ENCODE measurements at places on chromosomes 13 and 19. TPM values are rescaled to one million over a fixed set of nuclear protein-coding genes. Genes with fewer than 3 reads are reported as not detected.

- DNase-seq, result no peak
- H3K36me3 ChIP-seq, result no peaks in the 10 kb centered on the region
- no peaks in the 10 kb centered on the region for H3K4me1 ChIP-seq
- no peak overlapping the region for H3K27ac ChIP-seq
- no peak overlapping the region for H3K4me3 ChIP-seq
- H3K27me3 ChIP-seq, result no peaks in the 10 kb centered on the region
These were observed 1484.6 kb downstream of the OLFM4 start for GRCh38 chr13:54513254-54513653.

GRCh38 chr19:39078436-39079200 lies 5.5 kb upstream of the ACP7 start:
- DNase-seq, result no peak
- no peaks in the 10 kb centered on the region for H3K27me3 ChIP-seq
- no peak overlapping the region for H3K27ac ChIP-seq
- H3K4me1 ChIP-seq, result no peaks in the 10 kb centered on the region

DNA sequence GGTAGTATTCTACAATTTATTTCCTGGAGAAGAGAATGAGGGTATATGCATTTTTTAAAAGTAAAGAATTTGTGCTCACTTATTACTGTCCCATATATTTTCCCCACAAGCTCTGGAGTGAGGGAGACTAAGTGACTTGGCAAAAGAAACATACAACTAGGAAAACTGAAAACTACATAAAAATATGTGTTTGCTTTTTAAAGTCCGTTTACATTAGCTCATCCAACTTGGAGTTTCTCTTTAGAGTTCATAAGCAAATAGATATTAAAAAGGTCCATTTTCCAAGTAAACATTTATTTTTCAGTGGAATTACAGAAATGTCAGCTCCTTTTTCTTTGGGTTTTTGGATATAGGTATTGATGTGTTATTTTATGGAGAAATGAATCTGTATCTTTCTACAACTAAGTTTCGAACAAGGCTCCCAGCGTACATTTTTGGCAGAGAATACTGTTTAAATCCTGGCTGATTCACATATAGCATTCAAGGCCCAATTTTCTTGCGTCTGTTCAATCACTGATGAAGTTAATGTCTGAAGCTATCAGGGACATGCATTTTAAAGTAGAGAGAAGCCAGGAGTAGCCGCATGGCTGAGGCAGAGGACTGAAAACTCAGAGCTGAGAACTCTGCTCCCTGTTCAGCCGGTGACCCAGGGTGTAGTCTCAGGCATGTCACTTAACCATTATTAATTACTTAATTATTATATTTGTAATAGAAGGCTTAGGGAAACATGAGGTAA lies 729.4 kb downstream of the EFNB2 start:
- no peaks in the 10 kb centered on the region for H3K27me3 ChIP-seq
- H3K4me3 ChIP-seq, result no peak overlapping the region
- H3K36me3 ChIP-seq, result no peaks in the 10 kb centered on the region
- DNase-seq, result no peak
- H3K27ac ChIP-seq, result no peak overlapping the region
- no peaks in the 10 kb centered on the region for H3K4me1 ChIP-seq

DNA sequence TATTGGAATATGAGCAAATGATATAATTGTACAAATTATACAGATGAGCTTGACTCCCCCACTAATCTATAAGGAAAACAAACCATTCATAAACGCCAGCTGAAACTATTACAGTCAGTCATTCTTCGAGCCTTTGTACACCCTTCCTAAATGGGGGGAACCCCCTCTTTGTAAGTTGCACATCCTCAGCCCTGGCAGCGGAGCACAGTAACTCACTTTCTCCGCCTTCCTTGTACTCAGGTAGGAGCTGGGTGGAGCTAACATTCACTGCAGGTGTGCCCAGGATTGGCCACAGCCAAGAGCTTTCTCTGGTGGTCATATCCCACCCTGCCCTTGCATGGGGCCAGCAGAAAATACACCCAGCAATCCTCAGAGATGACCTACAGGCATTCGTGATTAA lies 28.6 kb downstream of the PIN1 start:
- H3K27me3 ChIP-seq, result no peaks in the 10 kb centered on the region
- H3K36me3 ChIP-seq, result no peaks in the 10 kb centered on the region
- no peak overlapping the region for H3K4me3 ChIP-seq
- no peaks in the 10 kb centered on the region for H3K4me1 ChIP-seq

- H3K27ac ChIP-seq, result no peak overlapping the region
- peaks cover 6% of the 10 kb centered on the region for H3K36me3 ChIP-seq
- H3K4me3 ChIP-seq, result no peak overlapping the region
- H3K4me1 ChIP-seq, result no peaks in the 10 kb centered on the region
- no peaks in the 10 kb centered on the region for H3K27me3 ChIP-seq
- no peak for DNase-seq
These were observed 5.1 kb downstream of the EGLN2 start for GRCh38 chr19:40803857-40804782.

DNA sequence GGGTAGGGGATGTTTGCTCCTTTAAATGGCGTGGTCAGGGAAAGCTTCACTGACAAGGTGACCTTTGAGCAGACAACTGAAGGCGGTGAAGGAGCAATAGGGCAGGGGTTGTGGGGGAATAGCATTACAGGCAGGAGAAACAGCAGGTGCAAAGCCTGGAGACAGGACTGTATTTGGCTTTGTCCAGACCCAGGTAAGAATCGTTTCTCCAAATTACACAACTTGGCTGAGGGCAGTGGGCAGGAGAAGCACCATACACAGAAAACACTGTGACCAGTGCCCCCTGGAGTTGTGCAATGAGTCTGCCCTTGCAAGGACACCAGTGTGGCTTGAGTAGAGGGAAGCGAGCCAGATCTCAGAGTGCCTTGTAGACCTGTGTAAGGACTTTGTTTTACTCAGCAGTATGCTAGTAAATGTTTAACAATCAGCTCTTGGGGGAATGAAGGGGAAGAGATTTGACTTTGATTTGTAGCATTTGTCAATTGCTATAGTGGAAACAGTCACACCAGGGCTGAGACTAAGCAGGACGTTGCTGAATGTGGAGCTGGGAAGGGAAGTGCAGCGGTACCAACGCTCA lies 360.0 kb downstream of the DCT start:
- H3K27me3 ChIP-seq, result no peaks in the 10 kb centered on the region
- no peak for DNase-seq
- H3K4me1 ChIP-seq, result no peaks in the 10 kb centered on the region
- no peak overlapping the region for H3K4me3 ChIP-seq

GRCh38 chr19:17893766-17894165 lies 22.0 kb downstream of the SLC5A5 start:
- DNase-seq, result no peak
- no peaks in the 10 kb centered on the region for H3K4me1 ChIP-seq
- no peaks in the 10 kb centered on the region for H3K27me3 ChIP-seq
- H3K4me3 ChIP-seq, result no peak overlapping the region

- no peak for DNase-seq
- H3K4me1 ChIP-seq, result no peaks in the 10 kb centered on the region
- H3K27ac ChIP-seq, result no peak overlapping the region
- H3K27me3 ChIP-seq, result peaks cover 1% of the 10 kb centered on the region
- H3K36me3 ChIP-seq, result no peaks in the 10 kb centered on the region
These were observed 11.6 kb upstream of the CEACAM3 start for GRCh38 chr19:41784743-41785142.

GRCh38 chr19:45117167-45117594 lies 24.2 kb downstream of the PPP1R37 start:
- no peaks in the 10 kb centered on the region for H3K36me3 ChIP-seq
- no peak for DNase-seq
- H3K27me3 ChIP-seq, result no peaks in the 10 kb centered on the region
- no peak overlapping the region for H3K4me3 ChIP-seq
- H3K4me1 ChIP-seq, result no peaks in the 10 kb centered on the region

DNA sequence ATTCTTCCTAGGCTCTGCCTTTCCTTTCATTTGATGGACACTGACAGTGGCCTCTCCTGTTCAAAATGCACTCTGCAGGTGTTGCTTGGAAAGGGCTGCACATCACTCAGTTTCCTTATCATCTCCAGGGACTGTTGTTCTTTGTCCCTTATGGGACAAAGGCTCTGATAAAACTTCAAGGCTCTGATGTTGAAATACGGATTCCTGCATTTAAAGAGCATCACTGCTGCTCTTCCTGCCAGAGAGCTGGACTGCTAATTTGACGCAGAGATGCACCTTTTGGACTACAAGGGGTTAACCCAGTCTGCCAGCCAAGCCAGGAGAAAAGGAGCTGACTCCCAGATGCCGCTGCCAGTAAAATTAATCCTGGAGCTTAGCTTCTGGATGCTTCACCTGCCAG lies 952.1 kb downstream of the DIAPH3 start:
- H3K4me1 ChIP-seq, result no peaks in the 10 kb centered on the region
- DNase-seq, result no peak
- no peaks in the 10 kb centered on the region for H3K36me3 ChIP-seq
- H3K4me3 ChIP-seq, result no peak overlapping the region

GRCh38 chr19:19296953-19297689 lies 23.2 kb downstream of the SUGP1 start:
- no peaks in the 10 kb centered on the region for H3K4me1 ChIP-seq
- no peak for DNase-seq
- no peaks in the 10 kb centered on the region for H3K36me3 ChIP-seq
- H3K4me3 ChIP-seq, result no peak overlapping the region
- H3K27me3 ChIP-seq, result no peaks in the 10 kb centered on the region
- no peak overlapping the region for H3K27ac ChIP-seq

- H3K4me1 ChIP-seq, result no peaks in the 10 kb centered on the region
- DNase-seq, result no peak
- H3K36me3 ChIP-seq, result no peaks in the 10 kb centered on the region
- no peaks in the 10 kb centered on the region for H3K27me3 ChIP-seq
- H3K27ac ChIP-seq, result no peak overlapping the region
- H3K4me3 ChIP-seq, result no peak overlapping the region
These were observed 11.5 kb upstream of the SUPT20H start for GRCh38 chr13:37070956-37071355.

DNA sequence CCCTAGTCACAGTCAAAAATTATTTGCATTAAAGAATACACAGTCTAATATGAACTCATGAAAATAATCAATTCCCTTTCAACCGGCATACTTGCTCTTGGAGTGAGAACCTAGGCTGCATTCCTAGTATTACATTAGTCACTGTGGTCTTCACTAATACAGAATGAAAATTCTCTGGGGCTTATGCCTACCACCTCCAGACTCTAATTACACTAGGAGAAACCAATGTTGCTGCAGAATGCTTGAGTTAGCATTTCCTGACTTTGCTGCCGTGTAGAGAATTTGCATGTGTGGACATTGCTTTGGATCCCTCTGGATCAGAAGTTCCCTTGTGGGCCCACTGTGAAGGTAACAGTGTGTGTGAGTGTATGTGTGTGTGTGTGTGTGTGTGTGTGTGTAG lies 87.8 kb downstream of the CCNA1 start:
- H3K4me1 ChIP-seq, result no peaks in the 10 kb centered on the region
- DNase-seq, result no peak
- H3K27ac ChIP-seq, result no peak overlapping the region
- H3K27me3 ChIP-seq, result no peaks in the 10 kb centered on the region

DNA sequence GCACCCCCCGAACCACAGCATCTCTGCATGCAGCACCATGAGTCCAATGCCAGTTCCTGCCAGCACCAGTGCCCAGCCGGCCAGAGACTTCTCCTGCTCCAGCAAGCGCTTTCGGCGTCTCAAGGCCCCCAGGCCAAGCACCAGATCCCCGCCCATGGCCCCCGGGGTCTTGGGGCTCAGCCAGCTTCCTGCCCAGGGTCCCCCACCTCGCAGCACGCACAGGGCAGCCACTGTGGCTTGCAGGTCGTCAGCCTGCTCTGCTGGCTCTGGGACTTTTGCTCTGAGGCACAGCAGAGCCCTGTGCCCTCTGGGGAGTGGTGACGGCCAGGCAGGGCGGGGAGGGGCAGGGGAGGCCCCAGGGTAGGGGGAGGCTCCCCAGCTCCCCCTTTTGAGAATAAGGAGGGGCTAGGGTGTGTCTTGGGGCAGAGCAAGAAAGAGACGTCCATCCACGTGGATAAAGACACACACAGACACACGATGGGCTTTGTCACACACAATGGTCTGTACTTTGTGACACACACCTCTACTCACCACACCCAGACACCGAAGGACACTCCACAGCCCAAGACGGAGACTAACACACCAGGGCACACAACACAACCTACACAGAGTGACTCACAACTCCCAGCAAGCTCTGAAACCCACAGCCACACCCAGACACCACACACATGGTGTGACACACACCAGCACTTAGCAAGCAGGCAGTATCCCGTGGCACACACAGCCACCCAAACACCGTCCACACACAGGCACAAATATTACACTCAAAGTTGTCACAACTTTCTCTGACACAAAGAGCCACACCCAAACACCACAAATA lies at the start of gene KCNN4:
Gene KCNN4 (minus strand): TSS at position 268 of the 820 bp plus-strand sequence. CDS start 112 bp downstream, at position 156.
- peak; percentile 77 for DNase-seq
- H3K4me3 ChIP-seq, result no peak within 1 kb of the TSS
- no peaks in the 10 kb centered on the region for H3K36me3 ChIP-seq
- no peaks in the 10 kb centered on the region for H3K4me1 ChIP-seq
- no peaks in the 10 kb centered on the region for H3K27me3 ChIP-seq

DNA sequence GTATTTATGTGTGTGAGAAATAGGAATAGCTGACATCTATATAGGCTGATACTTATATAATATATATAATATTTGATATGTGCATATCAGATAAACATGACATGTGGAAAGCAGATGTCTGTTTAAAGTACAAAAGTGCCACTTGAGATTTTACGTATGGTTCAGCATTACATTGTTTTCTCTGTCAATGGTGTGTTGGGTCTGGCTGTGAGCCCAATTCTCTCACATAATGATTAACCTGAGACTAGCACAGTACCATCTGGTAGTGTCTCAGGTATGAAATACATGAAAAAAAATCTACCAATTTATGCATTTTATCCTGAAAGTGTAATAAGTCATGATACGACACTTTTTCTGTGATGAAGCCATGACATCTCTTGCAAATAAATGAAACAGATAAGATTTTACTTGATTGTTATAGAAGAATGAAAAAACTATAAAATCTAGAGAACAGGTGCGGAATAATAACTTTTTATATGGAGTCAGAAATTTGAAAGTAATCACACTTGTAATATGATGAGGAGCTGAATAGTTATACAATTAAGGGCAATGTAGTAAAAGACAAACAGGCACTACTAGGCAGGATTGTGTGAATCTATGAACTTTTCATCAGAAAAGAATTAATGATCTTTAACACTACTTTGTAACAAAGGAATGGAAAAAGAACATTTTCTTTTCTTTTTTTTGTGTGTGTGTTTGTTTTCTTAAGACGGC lies 1405.0 kb downstream of the OLFM4 start:
- H3K4me1 ChIP-seq, result no peaks in the 10 kb centered on the region
- H3K36me3 ChIP-seq, result no peaks in the 10 kb centered on the region
- no peak for DNase-seq
- H3K27me3 ChIP-seq, result no peaks in the 10 kb centered on the region
- no peak overlapping the region for H3K27ac ChIP-seq

DNA sequence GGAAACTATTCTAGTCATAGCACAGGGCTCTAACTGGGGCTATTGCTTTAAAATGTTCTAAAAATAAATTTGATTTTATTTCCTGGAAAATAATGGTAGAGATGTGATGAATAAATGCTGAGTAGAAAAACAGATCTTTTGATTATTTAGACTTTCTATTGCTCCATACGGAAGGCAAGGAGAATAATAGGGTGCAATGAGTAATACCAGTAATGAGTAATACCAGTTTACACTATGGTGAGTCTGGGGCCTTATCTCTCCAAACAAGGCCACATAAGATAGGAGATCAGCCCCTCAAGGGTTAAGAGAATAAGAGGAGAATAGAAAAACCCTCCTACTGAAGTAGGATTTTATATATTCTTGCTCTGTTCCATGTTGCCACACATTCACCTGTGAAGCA lies 390.4 kb downstream of the KLF5 start:
- H3K36me3 ChIP-seq, result no peaks in the 10 kb centered on the region
- no peak overlapping the region for H3K4me3 ChIP-seq
- no peak overlapping the region for H3K27ac ChIP-seq
- no peak for DNase-seq

ZNF226 gene
- 9.5 TPM for polyA plus RNA-seq

WDR88 gene
- not detected for polyA plus RNA-seq

VAV1 gene
- polyA plus RNA-seq, result 9.9 TPM

FCGBP gene
- polyA plus RNA-seq, result 1.4 TPM

ATP8A2 gene
- 0.13 TPM for polyA plus RNA-seq

PALM3 gene
- polyA plus RNA-seq, result 3.5 TPM

PLIN5 gene
- 0.38 TPM for polyA plus RNA-seq

DAND5 gene
- not detected for polyA plus RNA-seq

Data from aorta (tissue), 5 donors.